ENCODE measurements at places on chromosomes 6 and 20.
A peak's percentile ranks its signal among the peaks of the same experiment; 100 is the strongest.

GRCh38 chr6:132768051-132768517 is 10.4 kb upstream of the VNN2 start:
- DNase-seq: no peak

- no peak for DNase-seq
Measured at GRCh38 chr6:108117427-108118358, 43.2 kb upstream of the OSTM1 start.

DNA sequence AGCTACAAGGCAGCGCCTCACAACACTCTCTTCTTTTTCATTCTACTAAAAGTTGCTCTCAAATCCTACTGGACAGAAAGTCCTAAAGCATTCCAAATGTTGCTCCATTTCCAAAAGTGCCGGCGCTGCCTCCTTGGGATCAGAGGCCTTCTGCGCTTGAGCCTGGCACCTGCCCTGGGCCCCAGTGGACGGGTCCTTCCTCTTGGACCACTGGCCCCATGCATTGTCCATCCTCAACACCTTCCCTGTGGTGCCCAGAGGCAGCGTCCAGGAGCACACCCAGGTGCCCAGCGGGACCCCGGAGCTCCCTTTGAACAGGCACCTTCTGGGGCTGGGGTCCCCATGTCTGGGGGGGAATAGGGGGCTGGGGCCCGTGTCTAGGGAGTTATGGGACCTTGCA is 205.2 kb downstream of the ERMARD start:
- no peak for DNase-seq

DNA sequence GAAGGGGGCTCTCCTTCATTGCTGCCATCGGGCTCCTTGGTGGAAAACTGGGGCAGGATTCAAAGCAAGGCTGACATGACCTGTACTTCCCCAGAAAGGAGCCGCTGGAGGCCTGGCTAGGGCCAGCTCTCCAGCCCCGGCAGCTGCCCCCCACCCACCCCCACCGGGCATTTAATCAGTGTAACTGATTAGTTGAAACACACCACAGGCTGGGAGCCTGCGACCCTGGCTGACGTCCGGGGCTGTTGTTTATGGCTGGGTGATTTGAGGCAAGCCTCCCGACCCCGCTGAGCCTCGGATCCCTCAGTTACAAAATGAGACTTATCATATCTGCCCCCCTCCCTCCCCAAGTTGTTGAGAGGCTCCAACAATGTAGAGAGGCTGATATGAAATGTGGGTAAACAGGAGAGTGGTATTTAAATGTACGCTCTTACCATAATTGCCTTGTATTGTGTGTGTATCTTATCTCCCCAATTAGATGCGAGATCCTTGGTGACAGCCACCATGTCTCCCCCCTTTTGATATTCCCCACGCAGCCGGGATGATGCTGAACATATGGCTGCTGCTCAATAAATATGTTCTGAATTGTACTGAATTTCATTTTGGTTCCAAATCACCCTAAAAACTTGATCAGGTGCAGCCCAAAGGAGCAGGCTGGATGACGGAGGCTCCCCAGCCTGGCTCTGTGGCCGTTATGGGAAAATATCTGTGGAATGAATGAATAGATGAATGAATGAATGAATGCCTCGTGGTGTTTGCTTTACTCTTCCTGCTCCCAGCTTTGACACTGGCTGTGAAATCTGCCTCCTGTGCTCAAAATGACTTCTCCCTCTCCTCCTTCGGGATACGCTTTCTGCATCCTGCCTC is 31.8 kb upstream of the APCDD1L start:
- DNase-seq: no peak

- no peak for DNase-seq
Measured at GRCh38 chr20:1657556-1658334, at the start of gene SIRPG. Gene SIRPG, minus strand, starts transcription at chr20:1657779. Its CDS starts 65 bp downstream, at chr20:1657714.

DNA sequence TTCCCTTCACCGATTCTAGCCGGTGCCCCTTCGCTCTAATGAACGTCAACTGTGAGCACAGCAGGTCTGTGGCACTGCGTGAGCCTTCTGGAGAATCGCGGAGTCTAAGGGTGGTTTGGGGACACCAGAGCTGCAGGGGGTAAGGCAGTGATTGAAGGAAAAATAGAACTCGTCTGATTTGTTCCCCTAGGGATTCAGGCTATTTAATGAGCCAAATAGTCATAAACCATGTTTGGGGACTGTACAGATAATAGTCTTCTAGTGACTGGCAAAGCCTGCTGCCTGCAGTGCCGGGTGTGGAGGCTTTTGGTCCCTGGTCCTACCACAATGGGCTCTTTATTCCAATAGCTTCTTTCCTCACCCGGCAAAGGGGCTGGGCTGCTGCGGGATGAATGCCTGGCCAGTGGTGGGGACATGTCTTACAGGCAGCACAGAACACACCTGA is 11.1 kb upstream of the NTSR1 start:
- DNase-seq: no peak

GRCh38 chr6:48073976-48074767 is 36.8 kb downstream of the PTCHD4 start:
- DNase-seq: no peak

GRCh38 chr20:40797425-40797824 is 108.4 kb upstream of the MAFB start:
- DNase-seq: no peak

DNA sequence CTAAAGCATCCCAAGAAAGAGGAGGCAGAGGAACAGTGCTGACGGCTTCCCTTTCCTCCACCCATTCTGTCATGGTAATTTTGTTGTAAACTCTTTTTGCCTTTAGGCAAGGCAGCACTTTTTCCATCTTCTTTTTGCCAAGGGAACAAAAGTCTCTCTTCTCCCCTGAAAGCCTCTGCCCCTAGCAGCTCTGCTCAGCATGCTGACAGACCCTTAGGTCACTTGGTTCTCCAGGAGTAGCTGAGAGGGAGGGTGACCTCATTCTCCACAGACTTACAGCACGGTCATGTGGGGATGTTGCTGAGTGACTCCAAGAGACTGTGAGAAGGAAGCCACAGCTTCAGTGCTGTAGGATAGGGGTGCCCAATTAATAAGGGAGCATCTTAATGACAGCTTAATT is 81.1 kb upstream of the RALGAPA2 start:
- DNase-seq: no peak

DNA sequence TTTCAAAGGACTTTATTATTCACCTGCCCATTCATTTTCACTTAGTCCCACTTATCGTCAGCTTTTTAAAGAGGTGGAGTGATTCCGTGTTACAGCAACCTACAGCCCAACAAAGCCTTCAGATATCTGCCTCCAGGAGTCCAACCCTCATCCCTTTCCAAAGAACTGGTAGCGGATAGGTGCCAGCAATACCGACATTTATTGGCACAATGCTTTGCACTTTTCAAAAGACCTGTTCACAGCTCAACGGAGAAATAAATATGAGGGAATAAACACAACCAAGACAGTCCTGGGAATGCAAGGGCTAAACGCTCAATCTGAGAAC is 819 bp upstream of the MTRF1L start:
- DNase-seq: peak; percentile 73

DNA sequence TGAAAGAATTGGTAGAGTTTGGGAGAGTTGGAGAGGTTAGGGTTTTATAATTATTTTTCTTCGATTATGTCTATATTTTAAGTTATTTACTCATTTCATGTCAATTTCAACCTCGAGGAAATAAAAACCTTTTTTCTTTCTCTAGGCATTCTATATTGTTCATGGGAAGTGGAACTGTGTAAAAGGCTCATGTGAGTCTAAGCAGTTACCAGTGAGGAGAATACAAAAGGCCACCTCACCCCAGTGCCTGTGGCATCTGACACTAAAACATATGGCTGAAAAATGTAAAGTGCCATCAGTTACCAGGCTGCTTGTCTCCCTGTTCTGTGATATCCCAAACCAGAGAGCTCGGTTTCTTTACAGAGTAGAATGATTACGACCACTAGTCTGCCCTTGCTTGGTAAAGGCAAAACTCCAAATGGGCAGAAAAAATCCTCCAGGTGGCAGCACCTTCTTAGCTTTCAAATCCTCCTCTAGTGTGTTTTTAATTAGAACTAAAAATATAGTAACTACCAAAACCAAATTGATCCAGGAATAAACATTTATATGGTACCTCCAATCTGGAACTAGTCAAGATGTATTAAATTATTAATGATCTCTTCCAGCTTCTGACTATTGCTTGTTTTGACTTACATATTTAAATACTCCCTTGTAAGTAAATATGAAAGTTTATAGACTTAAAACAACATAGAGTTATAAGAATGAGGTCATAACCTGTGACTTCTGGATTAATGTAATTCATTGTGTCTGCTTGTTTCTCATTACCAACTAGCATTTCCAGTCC is 122.6 kb upstream of the MCHR2 start:
- peak; percentile 93 for DNase-seq

- DNase-seq: no peak
Measured at GRCh38 chr6:143301188-143301587, 149.3 kb downstream of the ADAT2 start.

GRCh38 chr6:137315081-137315480 is 95.9 kb upstream of the IFNGR1 start:
- DNase-seq: no peak

DNA sequence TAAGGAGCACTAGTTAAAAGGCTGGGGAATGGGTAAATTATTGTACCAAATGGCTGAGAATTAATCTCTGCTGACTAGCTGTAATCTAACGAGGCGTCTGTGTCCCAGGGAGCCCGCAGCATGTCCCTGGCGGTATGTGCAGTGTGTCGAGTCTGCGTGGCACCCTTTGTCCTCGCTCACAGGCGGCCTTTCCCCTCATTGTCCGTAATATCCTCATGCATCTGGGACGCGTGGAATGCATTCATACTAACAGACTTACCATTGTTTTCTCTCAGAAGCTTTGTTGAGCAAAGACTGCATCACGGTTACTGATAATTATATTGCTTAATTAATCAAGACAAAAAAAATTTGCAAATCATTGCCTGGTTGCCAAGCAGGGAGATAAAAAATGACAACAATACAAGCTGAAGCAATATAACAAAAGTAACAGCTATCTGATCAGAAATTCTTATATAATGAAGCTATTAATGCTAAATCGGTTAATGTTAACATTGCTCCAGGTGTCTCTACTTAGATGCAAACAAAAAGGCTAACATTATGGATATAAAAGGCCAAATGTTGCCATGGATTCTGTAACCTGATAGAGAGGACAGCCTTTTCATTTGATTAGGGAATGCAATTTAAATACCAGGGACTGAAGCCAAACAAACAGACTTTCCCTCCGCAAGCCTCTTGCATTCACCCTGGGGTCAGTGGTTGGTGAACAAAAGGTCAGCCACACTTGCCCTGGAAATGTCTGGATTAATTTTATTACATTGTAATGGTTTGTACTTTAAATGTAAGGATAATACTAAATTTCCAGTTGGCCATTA is 124.8 kb downstream of the INSM1 start:
- DNase-seq: peak; percentile 72

DNA sequence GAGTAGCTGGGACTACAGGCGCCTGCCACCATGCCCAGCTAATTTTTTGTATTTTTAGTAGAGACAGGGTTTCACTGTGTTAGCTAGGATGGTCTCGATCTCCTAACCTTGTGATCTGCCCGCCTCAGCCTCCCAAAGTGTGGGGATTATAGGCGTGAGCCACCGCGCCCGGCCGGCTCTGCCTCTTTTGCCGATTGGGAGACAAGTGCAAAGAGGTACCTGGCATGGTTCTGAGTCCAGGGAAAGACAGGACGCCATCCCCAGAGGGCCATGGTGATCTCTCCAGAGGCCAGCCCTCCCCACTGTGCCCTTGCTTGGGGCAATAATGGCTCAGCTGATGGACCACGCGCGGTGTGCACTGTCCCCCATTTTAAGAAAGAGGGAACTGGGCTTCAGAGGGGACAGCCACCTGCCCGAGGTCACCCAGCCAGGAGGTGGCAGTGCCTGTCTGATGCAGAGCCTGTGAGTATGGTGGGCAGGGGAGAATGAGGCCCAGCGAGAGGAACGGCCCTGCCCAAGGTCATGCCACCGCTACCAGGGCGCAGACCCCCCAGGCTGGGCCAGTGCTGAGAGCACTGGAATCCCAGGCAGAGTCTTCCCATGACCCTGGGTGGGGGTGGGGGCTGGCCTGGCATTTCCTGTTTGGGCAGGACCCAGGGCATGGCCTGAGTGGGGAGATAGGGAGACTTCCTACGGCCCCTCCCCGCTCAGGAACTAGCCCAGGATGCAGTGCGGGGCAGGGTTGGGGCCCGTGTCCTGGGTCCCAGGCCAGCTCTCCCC is 61.0 kb downstream of the SNAI1 start:
- DNase-seq: no peak

DNA sequence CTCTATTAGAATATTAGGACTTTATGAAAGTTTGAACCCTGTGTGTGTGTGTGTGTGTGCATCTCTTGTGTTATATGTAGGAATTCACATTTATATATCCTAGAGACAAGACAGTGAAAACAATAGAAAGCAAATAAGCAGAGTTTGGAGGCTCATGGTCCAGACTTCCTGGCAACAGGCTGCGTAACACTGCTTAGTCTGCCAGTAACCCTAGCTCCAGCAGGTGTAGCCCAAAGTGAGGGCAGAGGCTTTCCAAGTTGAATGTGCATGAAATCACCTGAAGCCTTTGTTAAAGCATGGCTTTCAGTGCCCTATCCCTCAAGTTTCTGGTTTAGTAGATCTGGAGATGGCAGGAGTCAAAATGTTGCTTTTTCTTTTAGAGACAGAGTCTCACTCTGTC is 569.9 kb downstream of the KIF16B start:
- no peak for DNase-seq

- DNase-seq: no peak
Measured at GRCh38 chr6:157879034-157879872, 56.2 kb downstream of the SNX9 start.

DNA sequence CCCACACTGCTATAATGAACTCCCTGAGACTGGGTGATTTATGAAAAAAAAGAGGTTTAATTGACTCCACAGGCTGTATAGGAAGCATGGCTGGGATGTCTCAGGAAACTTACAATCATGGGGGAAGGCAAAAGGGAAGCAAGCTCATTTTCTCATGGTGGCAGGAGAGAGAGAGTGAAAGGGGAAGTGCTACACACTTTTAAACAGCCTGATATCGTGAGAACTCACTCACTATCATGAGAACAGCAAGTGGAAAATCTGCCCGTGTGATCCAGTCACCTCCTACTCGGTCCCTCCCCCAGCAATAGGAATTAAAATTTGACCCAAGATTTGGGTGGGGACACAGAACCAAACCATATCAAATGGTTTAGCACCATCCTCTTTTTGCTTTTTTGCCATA is 116.6 kb upstream of the CEP162 start:
- DNase-seq: no peak

DNA sequence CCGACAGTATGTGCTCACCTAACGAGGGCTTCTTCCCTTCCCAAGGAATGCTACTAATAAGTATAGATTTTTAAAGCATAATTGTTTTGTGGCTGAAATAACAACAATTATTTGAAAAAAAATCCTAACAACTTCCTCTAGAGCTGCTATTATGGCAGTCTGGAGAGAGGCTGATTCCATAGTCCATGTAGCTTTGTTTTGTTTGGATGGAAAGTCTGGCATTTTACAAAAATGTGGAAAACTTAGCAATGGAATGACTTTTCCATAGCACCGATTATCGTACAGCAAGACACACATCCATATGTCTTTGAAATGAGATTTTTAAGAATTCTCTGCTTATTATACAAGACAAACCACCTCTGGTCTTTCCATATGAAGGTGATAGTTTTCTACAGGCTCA is 252.4 kb upstream of the TAB2 start:
- DNase-seq: no peak

- DNase-seq: no peak
Measured at GRCh38 chr6:49713346-49713745, at the start of gene CRISP2. Gene CRISP2, minus strand, starts transcription at chr6:49713543. Its CDS starts 4,347 bp downstream, at chr6:49709196.

GRCh38 chr20:2312876-2313275 is 17.1 kb downstream of the TGM3 start:
- no peak for DNase-seq

All from NCI-H774 (cell line).